ENCODE measurements at places on chromosomes 16 and 17.

GRCh38 chr16:4501071-4501478 lies 24.9 kb downstream of the HMOX2 start:
- H3K36me3 ChIP-seq = peaks cover 16% of the 10 kb centered on the region
- DNase-seq = no peak
- H3K4me1 ChIP-seq = peaks cover 20% of the 10 kb centered on the region
- H3K4me3 ChIP-seq = peak overlapping the region; percentile 75

GRCh38 chr17:27453471-27453870 lies 2.8 kb upstream of the KSR1 start:
- no peaks in the 10 kb centered on the region for H3K27me3 ChIP-seq
- peak; percentile 51 for DNase-seq
- no peak overlapping the region for H3K4me3 ChIP-seq
- no peaks in the 10 kb centered on the region for H3K36me3 ChIP-seq
- H3K27ac ChIP-seq = no peak overlapping the region

DNA sequence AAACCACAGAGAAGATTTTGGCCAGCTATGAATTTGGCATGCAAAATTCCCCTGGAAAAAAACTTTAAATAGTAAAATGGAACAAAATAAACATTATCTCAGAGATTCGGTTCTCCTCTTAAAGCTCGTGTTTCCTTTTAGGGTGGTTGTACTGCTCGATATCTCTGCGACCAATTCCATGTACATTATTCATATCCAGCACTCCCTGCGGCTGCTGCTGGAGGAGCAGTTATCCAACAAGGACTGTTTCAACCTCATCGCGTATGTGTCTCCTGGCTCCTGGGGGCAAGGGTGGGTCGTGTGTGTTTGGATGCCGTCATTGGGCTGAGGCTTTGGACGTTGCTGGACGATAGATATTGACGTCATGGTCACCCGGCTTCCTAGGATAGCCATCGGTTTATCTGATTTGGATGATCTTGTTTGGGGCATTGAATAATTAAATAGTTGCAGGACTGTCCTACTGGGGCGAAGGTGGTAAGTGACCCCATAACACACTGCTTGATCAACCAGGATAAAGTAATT lies 33.8 kb downstream of the VWA3A start:
- no peaks in the 10 kb centered on the region for H3K4me1 ChIP-seq
- H3K36me3 ChIP-seq = no peaks in the 10 kb centered on the region
- no peak overlapping the region for H3K4me3 ChIP-seq
- H3K27ac ChIP-seq = no peak overlapping the region
- H3K27me3 ChIP-seq = peaks cover 16% of the 10 kb centered on the region
- DNase-seq = no peak

GRCh38 chr16:29825145-29826044 lies 5.1 kb downstream of the MVP start:
- H3K4me1 ChIP-seq = peaks cover 44% of the 10 kb centered on the region
- H3K4me3 ChIP-seq = no peak overlapping the region
- H3K36me3 ChIP-seq = peaks cover 5% of the 10 kb centered on the region
- H3K27ac ChIP-seq = peak overlapping the region; percentile 96
- DNase-seq = peak; percentile 80

- no peak for DNase-seq
- H3K4me3 ChIP-seq = no peak overlapping the region
- H3K4me1 ChIP-seq = peaks cover 28% of the 10 kb centered on the region
- H3K36me3 ChIP-seq = peaks cover 40% of the 10 kb centered on the region
Observed at GRCh38 chr17:79001190-79002020, 8.2 kb downstream of the CANT1 start.

GRCh38 chr16:4606354-4606753 lies 8.3 kb downstream of the UBALD1 start:
- H3K36me3 ChIP-seq = peaks cover 19% of the 10 kb centered on the region
- peaks cover 39% of the 10 kb centered on the region for H3K27me3 ChIP-seq
- no peak overlapping the region for H3K27ac ChIP-seq
- H3K4me1 ChIP-seq = peaks cover 47% of the 10 kb centered on the region

DNA sequence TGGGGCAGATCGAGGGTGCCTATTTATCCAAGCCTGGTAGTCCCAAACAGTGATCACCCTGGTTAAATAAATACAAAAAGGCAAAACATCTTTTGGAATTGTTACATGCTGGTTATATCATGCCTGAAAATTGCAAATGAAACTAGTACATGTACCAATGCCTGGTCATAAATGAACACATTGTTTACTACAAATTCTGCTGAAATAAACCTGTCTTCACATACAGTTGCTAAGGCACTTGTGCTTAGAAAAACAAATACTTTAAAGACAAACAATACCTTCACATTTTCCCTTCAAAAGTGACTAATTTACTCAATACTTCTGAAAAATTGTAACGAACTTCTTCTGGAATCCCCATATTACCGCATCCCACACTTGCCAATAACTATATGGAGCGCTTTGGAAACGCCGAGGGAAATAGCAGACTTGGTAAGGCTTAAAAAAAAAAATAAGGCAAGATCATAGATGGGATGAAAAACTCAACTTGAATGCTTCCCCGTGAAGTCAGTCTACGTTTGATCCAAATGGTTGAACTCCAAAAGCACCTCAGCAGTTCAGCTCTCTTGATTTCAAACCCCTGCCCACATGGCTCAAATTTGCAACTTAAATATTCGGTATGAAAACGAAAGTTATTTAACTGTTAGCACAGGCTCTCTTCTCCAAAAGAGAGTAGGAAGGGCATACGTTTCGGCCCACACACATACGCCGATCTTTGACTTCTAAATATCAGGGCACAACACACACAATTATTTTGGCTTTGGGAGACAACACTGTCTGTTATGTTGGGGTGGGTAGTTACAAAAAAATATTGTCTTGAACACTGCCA lies 264.5 kb downstream of the NTN1 start:
- no peak overlapping the region for H3K4me3 ChIP-seq
- no peaks in the 10 kb centered on the region for H3K27me3 ChIP-seq
- H3K36me3 ChIP-seq = no peaks in the 10 kb centered on the region
- H3K27ac ChIP-seq = no peak overlapping the region
- H3K4me1 ChIP-seq = no peaks in the 10 kb centered on the region

GRCh38 chr16:79466111-79466510 lies 134.4 kb downstream of the MAF start:
- H3K4me1 ChIP-seq = no peaks in the 10 kb centered on the region
- H3K27ac ChIP-seq = no peak overlapping the region
- no peaks in the 10 kb centered on the region for H3K36me3 ChIP-seq
- H3K4me3 ChIP-seq = no peak overlapping the region
- DNase-seq = no peak

DNA sequence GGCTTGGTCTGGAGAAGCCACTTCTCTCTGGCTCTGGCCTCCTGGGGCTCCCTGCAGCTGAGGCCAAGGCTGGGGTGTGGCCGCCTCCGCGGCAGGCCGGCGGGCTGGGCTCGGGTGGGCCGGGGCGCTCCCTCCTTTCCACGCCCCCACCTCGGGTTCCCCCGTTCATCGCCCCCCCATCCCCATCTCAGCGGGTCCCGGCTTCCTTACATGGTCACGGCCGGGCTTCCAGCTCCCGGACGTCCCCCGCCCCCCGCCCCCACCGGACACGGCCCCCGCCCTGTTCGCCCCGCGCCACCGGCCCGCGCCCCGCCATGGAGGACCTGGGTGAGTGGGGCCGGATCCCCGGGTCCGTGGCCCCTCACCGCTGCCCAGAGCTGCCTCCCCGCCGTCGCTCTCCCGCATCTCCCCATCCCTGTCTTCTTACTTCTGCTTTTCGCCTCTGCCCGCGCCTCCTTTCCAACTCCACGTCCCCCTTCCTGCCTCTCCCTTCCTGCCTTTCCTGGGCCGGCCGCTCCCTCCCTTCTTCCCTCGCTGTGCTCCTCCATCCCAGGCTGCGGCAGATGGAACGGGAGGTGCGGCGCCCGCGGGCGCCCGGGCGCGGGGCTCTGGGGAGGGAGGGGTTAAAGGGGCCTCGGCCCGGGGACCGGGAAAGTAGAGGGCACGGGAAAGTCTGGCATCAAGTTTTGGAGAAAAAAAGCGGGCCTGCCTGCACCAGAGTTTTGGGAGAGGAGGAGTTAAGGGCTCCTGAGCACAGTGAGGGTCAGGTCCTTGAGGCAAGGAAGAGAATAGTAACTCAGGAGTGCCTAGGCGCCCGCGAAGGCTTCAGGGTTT lies at the start of gene TGFB1I1:
Gene TGFB1I1, plus strand, starts transcription at position 278 of the 834 bp plus-strand sequence. Its CDS starts 37 bp downstream, at position 315.
- H3K4me1 ChIP-seq = peaks cover 23% of the 10 kb centered on the region
- H3K36me3 ChIP-seq = peaks cover 35% of the 10 kb centered on the region
- H3K4me3 ChIP-seq = peak within 1 kb of the TSS; percentile 77
- no peaks in the 10 kb centered on the region for H3K27me3 ChIP-seq

- peaks cover 40% of the 10 kb centered on the region for H3K27me3 ChIP-seq
- H3K4me3 ChIP-seq = no peak overlapping the region
- DNase-seq = no peak
- H3K36me3 ChIP-seq = no peaks in the 10 kb centered on the region
- peaks cover 9% of the 10 kb centered on the region for H3K4me1 ChIP-seq
- no peak overlapping the region for H3K27ac ChIP-seq
Observed at GRCh38 chr17:39219647-39220154, 6.0 kb downstream of the STAC2 start.

GRCh38 chr16:21590796-21591195 lies 8.6 kb upstream of the METTL9 start:
- H3K4me1 ChIP-seq = no peaks in the 10 kb centered on the region
- H3K4me3 ChIP-seq = no peak overlapping the region
- no peak overlapping the region for H3K27ac ChIP-seq

DNA sequence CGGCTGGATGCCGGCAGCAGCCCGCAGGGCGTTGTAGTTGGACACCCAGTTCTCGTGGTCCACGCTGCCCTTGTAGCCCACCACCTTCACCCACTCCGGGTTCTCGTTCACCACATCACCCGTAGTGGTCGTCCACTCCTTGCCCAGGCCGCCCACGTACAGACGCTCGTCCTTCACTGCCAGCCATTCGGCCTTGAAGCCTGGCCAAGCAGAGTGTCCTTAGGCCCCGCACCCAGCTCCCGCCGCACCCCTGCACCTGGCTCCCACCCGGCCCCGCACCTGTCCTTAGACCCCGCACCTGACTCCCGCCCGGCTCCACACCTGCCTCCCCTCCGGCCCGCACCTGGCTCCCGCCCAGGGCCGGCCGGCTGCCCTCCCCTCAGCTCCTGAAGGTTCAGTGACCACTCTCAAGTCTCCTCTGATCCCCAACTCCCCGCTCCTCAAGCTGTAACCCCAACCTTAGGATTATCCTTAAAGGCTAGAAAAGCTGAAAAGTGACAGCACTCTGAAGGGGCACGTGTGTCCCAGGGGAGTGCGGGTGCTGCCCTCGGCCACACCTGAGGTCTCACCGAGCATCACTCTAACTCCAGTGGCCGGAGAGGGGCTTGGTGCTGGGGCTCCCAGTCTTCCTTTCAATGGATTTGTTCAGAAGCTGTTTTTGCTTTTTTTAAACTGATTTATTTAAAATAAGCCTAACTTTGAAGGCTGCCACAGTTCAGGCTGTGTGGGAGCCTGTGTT lies 14.4 kb downstream of the CANT1 start:
- peaks cover 3% of the 10 kb centered on the region for H3K4me1 ChIP-seq
- H3K36me3 ChIP-seq = peaks cover 80% of the 10 kb centered on the region
- H3K27ac ChIP-seq = no peak overlapping the region
- H3K27me3 ChIP-seq = no peaks in the 10 kb centered on the region
- no peak for DNase-seq
- H3K4me3 ChIP-seq = no peak overlapping the region

DNA sequence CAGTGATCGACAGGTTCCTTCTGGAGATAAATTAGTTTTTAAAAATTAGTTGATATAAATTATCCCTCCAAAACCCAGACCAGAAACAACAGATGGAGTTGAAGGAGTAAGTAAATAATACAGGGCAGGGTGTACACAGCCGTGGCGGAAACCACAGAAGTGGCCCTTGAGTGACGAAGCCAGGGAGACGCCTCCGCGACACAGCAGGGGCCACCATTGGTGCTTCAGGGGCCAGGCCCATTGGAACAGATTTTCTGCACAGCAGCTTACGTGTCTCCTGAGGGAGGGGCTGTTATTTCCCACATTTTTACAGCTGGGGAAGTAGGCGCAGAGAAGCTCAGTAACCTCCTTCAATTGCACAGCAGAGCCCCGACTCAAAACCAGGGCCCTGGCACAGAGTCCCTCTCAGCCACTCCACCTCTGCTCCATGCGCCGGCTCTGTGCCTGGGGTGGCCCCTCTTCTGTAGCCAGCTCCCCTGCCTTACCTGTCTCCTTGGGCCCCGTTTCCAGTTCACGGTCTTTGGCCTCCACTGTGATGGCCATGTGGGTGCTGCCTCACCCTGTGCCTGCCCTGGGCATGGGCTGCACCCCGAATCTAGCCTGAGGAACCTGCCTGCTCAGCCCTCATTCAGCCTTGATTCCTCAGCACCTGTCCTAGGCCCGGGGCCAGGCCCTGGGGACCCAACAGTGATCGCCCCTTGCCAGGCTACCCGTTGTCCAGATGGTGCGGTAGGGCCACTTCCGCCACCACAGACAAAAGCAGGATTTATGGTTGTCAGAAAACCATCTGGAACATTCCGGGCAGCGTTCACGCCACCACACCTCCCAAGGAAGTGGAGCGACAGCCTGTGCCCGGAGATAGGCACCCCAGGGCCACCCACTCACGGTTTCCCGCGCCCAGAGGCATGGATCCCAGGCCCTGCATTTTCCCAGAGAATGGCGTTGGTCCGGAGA lies 128.5 kb upstream of the GSE1 start:
- peaks cover 15% of the 10 kb centered on the region for H3K4me1 ChIP-seq
- H3K4me3 ChIP-seq = no peak overlapping the region
- H3K36me3 ChIP-seq = no peaks in the 10 kb centered on the region
- H3K27ac ChIP-seq = no peak overlapping the region
- peaks cover 9% of the 10 kb centered on the region for H3K27me3 ChIP-seq
- no peak for DNase-seq

DNA sequence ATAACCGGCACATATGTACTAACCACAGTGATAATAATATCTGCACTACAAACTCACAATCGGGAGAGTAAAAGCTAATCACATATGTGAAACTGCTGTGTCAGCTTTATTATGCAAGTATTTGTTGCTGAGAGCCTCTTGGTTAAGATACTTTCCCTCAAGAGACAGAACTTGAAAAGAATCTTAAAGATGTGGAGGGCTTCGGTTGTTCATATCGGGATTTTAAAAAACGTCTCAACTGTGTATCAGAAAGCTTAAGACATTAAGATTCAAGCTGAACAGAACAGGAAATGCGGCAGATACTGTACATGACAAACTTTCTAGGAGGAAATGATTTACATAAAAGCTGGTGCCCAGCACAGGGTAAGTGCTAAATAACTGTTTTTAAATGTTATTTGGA lies 27.5 kb upstream of the HLF start:
- no peaks in the 10 kb centered on the region for H3K36me3 ChIP-seq
- H3K27me3 ChIP-seq = peaks cover 14% of the 10 kb centered on the region
- H3K27ac ChIP-seq = no peak overlapping the region
- H3K4me1 ChIP-seq = peaks cover 6% of the 10 kb centered on the region

GRCh38 chr16:4935241-4935855 lies 1.6 kb downstream of the PPL start:
- H3K4me1 ChIP-seq = peaks cover 26% of the 10 kb centered on the region
- DNase-seq = no peak
- no peaks in the 10 kb centered on the region for H3K27me3 ChIP-seq
- H3K36me3 ChIP-seq = peaks cover 26% of the 10 kb centered on the region
- H3K4me3 ChIP-seq = no peak overlapping the region
- no peak overlapping the region for H3K27ac ChIP-seq
